NCI-H1048 (cell line): ENCODE measurements at places on chromosomes 12 and 14.
A peak's percentile ranks its signal among the peaks of the same experiment; 100 is the strongest.

- DNase-seq: no peak
Observed at GRCh38 chr12:93126069-93126474, 197.0 kb upstream of the EEA1 start.

GRCh38 chr14:91294153-91294552, 49.6 kb upstream of the GPR68 start:
- DNase-seq: no peak

DNA sequence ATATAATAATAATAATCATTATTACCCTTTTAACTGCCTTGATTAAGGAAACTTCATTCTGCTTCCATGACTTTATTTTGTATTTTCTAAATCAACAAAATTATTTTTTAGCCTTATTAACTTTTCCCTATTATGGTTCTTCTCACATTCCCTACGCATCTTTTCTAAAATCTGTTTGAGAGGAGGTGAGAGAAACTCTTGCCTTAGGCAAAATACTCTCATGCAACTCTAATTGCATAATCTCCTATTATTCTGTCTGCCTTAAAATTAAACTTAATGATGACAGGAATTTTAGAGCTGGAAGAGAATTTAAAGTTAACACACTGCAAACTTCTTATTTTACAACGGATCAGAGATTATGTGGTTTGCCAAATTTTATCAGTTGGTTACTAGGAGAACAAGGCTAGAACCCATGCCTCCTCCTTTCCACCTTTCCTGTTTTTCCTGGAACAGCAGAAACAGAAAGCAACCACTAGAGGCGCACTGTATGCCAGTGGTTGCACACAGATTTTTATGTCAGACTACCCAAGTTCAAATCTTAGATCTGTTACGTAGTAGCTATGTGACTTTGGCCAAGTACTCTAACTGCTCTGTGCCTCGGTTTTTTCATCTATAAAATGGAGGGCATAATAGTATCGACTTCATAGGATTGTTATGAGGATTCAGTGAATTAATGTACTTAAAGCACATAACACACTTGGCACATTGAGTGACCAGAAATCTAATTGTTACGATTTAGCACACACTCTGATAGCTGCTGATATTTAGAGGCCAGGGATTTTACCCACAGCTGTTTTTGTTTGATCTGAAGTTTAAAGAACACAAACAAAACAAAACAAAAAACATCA, 4.3 kb upstream of the BRMS1L start:
- no peak for DNase-seq

DNA sequence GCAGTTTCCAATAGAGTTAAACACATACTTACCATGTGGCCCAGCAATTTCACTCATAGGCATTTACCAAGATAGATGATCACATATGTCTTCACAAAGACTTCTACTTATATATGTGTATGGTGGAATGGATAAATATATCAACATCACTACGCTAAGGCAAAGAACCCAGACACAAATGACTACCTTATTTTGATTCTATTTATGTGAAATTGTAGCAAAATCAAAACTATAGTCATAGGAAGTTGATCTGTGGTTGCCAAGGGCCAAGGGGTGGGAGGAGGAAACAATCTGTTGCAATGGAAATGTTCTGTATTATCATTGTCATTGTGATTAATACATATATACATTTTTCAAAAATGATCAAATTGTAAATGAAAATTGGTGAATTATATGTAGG, 47.7 kb upstream of the ANP32D start:
- no peak for DNase-seq

- no peak for DNase-seq
Observed at GRCh38 chr12:51388069-51388799, 3.0 kb downstream of the GALNT6 start.

GRCh38 chr12:2751686-2752085, 43.1 kb upstream of the FKBP4 start:
- no peak for DNase-seq

GRCh38 chr14:73140811-73141323, 4.6 kb downstream of the PSEN1 start:
- DNase-seq: no peak

DNA sequence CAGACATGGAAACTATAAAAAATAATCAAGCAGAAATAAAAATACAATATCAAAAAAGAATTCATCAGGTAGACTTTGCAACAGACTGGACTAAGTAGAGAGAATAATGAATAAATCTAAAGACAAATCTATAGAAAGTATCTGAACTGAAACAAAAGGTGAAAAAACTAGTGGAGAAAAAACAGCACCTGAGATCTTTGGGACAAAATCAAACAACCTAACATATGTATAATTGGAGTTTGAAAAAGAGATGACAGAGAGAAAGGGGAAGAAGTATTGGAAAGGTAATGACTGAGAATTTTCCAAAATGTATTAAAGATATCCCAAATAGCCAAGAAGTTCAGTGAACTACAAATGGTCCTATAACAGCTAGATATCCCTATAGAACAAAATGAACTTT, 245.4 kb downstream of the IPO8 start:
- no peak for DNase-seq

DNA sequence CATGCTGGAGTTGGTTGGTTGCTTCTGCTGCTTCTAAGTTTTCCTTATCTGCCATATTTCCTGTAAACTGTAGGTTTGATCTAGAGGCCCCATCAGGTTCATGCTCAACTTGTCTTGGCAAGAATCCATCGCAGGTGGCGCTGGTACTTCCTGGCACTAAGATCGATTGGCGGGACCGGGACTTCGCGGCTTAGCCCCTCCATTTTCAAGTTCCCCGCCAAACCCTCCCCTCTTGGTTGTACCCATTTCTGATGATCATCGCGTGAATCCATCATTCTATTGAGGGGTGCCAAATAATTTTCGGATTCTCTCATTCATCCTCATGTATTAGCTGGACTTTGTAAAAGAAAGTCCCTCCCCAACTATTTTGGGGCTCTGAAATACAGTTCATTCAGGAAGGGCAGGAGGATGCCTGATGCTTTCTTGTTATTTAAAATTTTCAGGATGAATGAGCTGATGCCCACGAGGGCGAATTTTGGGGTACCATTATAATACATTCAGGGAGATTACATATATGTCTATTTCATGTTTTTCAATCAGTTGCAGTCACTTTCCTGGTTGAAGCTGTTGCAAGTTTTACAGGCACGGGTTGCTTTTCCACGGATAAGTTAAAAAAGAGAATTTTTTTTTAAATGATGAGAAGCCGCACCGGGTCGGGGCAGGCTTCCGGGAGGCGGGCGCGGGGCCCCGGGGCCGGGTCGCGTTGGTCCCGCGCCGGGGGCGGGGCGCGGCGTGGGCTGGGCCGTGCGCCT, 395 bp upstream of the BRI3BP start:
- peak; percentile 55 for DNase-seq

DNA sequence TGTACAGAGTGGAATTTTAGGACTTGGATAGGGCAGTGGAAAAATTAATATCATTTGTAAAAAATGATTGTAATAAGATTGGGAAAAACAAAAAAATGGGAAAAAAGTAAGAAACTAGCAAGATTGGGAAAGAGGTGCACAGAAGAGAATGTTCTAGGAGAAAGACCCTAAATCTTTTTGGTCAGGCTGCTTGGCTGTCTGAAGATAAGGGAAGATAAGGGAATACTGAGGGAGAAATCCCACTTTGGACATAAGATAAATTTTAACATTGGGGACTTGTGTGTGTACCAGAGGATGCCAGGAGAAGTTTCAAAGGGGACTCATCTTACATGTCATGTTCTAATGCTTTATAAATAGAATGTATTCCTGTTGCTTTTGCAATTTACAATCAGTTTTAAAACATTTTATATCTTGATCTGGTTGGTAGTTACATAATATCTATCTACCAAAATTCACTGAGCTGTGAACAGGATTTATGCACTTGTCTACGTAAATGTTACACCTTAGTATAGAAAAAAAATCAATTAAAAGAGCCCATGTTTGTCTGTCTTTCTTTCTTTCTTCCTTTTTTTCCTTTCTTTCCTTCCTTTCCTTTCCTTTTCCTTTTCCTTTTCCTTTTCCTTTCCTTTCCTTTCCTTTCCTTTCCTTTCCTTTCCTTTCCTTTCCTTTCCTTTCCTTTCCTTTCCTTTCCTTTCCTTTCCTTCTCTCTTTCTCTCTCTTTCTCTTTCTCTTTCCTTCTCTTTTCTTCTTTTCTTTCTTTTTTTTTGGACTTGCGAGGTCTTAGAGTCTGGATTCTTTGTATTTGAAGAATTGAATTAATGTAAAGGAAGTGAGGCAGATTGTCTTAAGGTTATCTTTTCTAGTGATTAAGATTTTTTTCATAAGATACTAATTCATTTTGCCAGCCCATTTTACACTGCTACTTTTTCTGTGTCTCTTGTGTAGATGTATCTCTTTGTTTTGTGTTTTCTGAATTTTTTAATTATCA, 66.1 kb downstream of the KTN1 start:
- DNase-seq: no peak

GRCh38 chr12:32768518-32768917, 12.8 kb upstream of the YARS2 start:
- DNase-seq: no peak

GRCh38 chr14:103078860-103079587, 5.0 kb upstream of the LBHD2 start:
- DNase-seq: no peak

GRCh38 chr12:111429828-111430432, 24.2 kb downstream of the SH2B3 start:
- no peak for DNase-seq

- no peak for DNase-seq
Observed at GRCh38 chr12:30514666-30515065, 181.0 kb downstream of the IPO8 start.

DNA sequence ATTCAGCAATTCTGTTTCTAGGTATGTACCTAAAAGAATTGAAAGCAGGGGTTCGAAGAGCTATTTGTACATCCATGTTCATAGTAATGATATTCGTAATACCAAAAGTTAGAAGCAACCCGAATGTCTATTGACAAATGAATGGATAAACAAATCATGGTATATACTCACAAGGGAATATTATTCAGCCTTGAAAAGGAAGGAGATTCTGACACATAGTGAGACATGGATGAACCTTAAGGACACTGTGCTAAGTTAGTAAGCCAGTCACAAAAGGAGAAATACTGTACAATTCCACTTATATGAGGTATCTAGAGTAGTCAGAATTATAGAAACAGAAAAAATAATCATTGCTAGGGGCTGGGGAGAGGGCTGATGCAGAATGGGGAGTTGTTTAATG, 4.4 kb upstream of the FBXL14 start:
- no peak for DNase-seq

- DNase-seq: no peak
Observed at GRCh38 chr12:101074940-101075680, 134.9 kb downstream of the SLC5A8 start.

DNA sequence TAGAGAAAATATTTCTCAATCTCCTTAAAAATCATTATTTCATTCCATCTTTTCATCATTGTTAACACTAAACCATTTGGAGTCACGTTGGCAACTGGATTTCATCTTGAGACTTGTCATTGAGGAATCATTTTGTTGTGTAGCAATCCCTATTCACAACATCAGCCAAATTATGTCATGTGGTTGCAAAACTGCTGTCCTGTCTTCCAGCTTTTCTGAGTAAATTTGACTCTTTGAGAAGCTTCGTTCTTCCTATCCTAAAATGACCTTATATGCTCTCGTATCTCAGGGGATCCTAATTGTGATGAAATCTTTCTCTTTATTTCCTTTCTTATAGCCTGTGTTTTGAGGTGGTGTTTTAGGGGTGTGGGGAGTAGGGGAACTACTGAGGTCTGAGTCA, 30.6 kb upstream of the KICS2 start:
- DNase-seq: no peak

- no peak for DNase-seq
Observed at GRCh38 chr12:126144603-126145002, 1079.4 kb downstream of the AACS start.

GRCh38 chr14:52922059-52922458, 28.8 kb downstream of the FERMT2 start:
- no peak for DNase-seq

- no peak for DNase-seq
Observed at GRCh38 chr12:52628841-52629240, 10.5 kb upstream of the KRT73 start.

DNA sequence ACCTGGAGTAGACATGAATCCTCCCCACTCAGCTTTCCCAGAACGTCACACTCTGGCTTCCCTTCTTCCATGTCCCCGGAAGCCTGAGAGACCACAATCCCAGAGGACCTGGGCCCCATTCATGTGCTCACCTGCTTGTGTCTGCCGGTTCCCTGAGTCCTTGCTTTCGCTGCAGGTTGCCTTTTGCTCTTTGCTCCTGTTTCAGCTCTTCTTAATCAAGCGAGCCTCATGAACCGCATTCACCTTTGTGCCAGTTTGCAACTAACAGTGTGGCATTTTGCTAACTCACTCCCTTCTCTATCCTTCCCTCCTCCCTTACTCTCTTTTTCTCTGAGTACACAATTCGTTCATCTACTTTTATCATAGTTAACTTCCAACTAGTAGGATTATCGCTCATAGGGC, 23.1 kb downstream of the ENTPD5 start:
- no peak for DNase-seq

DNA sequence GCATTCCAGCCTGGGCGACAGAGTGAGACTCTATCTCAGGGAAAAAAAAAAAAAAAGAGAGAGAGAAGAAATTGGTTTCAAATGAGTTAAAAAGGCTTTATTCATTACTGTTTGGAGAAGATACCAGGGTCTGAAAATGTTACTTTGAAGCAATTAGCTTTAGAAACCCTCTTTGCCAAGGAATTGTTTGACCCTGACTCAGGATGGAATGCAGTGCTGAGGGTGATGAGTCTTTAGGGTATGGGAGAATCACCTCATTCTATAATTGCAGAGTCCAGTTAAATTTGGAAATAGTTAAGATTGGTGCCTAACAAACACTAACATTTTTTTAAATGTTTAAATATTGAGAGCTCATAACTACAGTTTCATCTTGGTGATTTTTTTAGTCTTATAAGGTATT, 13.3 kb downstream of the RAP1B start:
- DNase-seq: no peak

- no peak for DNase-seq
Observed at GRCh38 chr14:36925094-36925493, 247.3 kb downstream of the SLC25A21 start.

GRCh38 chr12:62862259-62862881, 72.6 kb downstream of the PPM1H start:
- no peak for DNase-seq

DNA sequence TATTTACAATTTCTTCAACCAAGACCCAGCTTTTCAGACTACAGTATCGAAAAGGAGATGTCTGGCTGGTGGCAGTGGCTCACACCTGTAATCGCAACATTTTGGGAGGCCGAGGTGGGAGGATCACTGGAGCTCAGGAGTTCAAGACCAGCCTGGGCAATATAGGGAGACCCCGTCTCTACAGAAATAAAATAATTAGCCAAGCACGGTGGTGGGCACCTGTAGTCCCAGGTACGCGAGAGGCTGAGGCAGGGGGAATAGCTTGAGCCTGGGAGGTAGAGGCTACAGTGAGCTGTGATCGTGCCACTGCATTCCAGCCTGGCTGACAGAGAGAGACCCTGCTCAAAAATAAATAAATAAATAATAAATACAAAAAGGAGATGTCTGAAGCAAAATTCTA, 530.5 kb downstream of the BCL11B start:
- no peak for DNase-seq

GRCh38 chr12:51320695-51321320, 3.2 kb downstream of the BIN2 start:
- DNase-seq: no peak

GRCh38 chr12:112962561-112962960, 15.8 kb upstream of the OAS2 start:
- DNase-seq: no peak

- no peak for DNase-seq
Observed at GRCh38 chr12:88969127-88969526, 383.2 kb downstream of the DUSP6 start.

GRCh38 chr12:81866081-81866480, 106.9 kb upstream of the PPFIA2 start:
- no peak for DNase-seq
